ENCODE measurements at places on chromosomes 1 and 21. TPM values are rescaled to one million over a fixed set of nuclear protein-coding genes. Genes with fewer than 3 reads are reported as not detected.

The C1QTNF12 gene
- not detected for total RNA-seq

The DCDC2B gene
- total RNA-seq: 7.4 TPM

The MYBPH gene
- total RNA-seq: not detected

The FCRL1 gene
- total RNA-seq: 4.0 TPM

The SPRR1A gene
- total RNA-seq: not detected

The NBPF20 gene
- 2.7 TPM for total RNA-seq

The RGS13 gene
- 3.2 TPM for total RNA-seq

The CELA2A gene
- total RNA-seq: 2.3 TPM

The CSF1 gene
- total RNA-seq: 35.2 TPM

The VWA1 gene
- total RNA-seq: 108 TPM

The S100A8 gene
- 49.2 TPM for total RNA-seq

The C1orf56 gene
- total RNA-seq: 4.9 TPM

DNA sequence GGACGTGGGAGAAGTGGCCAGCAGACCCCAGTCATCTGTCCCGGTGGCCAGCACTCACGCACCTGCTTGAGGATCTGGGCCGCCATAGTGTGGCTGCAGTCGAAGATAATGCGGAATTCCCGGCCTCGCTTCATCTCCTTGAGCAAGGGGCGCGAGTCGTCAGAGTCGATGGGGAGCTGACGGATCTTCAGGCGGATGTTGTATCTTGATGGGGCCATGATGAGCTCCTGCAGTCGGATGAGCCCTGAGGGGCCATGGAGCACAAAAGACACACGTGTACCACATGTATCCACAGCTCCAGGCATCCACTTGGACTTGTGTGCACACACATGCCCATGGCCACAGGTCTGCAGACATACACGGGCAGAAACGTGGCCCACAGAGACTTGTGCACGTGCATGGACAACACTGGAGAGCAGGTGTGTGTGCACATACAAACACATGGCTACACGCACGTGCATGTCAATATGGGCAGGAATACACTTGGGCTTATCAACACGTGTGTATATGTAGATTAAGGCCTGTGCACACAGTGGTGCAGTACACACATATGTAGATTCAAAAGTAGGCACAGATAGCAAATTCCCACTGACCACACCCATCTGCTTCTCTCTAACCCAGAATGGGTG, 162.1 kb downstream of the GRIK3 start:
- no peaks in the 10 kb centered on the region for H3K36me3 ChIP-seq
- H3K4me1 ChIP-seq: no peaks in the 10 kb centered on the region
- no peaks in the 10 kb centered on the region for H3K27me3 ChIP-seq
- no peak overlapping the region for H3K27ac ChIP-seq

DNA sequence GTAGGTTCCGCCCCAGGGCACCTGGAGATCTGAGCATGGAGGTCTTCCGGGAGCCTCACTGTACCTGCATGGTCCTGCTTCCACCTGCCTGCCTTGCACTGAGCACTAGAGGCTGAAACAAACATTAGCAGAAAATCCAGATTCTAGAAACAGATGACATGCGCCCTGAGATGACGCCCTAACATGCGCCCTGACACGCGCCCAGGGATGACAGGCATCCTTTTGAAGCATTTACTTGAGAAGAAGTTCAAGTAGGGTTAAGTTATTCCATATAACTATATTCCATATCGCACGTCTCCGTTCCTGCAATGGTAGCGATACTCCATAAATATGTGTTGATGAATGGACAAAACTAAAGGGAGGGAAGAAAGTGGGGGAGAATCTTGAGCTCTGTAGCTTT, 13.7 kb downstream of the ACTA1 start:
- H3K4me3 ChIP-seq: no peak overlapping the region
- H3K27ac ChIP-seq: no peak overlapping the region
- no peaks in the 10 kb centered on the region for H3K36me3 ChIP-seq
- H3K4me1 ChIP-seq: peaks cover 4% of the 10 kb centered on the region

GRCh38 chr1:3852091-3852490, 4.9 kb downstream of the CEP104 start:
- no peak overlapping the region for H3K27ac ChIP-seq
- no peak for DNase-seq
- peaks cover 45% of the 10 kb centered on the region for H3K36me3 ChIP-seq
- H3K4me3 ChIP-seq: no peak overlapping the region

GRCh38 chr21:39661121-39661520, 48.4 kb downstream of the B3GALT5 start:
- no peaks in the 10 kb centered on the region for H3K27me3 ChIP-seq
- H3K4me1 ChIP-seq: peaks cover 14% of the 10 kb centered on the region
- no peak overlapping the region for H3K27ac ChIP-seq
- no peak overlapping the region for H3K4me3 ChIP-seq
- H3K36me3 ChIP-seq: no peaks in the 10 kb centered on the region

DNA sequence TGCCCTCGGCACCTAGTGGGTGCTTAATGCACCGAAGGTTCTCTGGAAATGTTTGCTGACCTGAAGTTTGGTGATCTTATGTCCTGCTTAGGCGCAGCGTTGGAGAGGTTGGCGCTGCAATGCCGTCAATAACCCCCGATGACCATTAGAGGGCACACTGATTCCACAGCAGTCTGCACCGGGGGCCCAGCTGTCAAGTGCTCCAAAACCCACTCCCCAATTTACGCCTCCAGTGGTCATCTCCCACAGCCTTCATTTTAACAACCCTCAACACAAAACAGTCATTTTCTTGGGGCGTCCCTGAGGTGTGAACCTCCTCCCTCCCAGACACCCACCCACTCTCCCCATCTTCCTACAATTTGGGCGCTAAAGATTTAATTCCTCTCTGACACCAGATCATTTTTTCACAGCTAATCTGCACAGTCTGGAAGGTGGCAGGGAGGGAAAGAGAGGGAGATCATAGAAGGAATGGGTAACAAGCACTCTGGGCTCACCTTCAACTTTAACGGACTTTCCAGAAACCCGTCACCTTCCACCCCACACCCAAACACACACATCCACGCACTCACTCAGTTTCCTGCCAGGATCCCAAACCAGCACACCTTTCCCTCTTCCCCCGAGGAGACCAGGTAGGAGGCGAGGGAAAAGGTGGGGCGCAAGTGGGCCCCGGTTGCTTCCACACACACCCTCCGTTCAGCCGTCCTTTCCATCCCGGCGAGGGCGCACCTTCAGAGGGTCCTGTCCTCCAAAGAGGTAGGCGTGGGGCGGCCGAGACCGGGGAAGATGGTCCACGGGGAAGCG, 570 bp upstream of the NPR1 start:
- peak overlapping the region; percentile 81 for H3K27ac ChIP-seq
- peaks cover 34% of the 10 kb centered on the region for H3K4me1 ChIP-seq
- H3K27me3 ChIP-seq: no peaks in the 10 kb centered on the region
- peaks cover 6% of the 10 kb centered on the region for H3K36me3 ChIP-seq
- H3K4me3 ChIP-seq: peak overlapping the region; percentile 59

DNA sequence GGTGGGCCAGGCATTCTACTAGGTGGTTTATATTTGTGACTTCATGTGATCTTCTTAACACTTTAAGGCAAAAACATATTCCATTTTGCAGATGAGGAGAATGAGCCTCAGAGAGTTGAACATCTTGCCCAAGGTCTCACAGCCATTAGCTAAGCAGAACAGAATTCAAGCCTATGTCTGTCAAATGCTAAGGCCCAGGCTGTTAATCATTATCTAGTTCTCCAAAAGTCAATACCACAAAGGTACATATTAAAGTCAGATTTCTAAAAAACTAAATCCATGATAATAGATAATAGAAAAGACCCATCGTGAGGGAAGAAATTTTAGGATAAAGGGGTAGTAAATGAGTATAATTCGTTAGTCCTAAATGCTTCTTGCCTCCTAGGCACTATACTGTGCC, 234.3 kb downstream of the KCNH1 start:
- no peaks in the 10 kb centered on the region for H3K36me3 ChIP-seq
- H3K27me3 ChIP-seq: no peaks in the 10 kb centered on the region
- no peak for DNase-seq
- no peak overlapping the region for H3K27ac ChIP-seq
- H3K4me3 ChIP-seq: no peak overlapping the region

DNA sequence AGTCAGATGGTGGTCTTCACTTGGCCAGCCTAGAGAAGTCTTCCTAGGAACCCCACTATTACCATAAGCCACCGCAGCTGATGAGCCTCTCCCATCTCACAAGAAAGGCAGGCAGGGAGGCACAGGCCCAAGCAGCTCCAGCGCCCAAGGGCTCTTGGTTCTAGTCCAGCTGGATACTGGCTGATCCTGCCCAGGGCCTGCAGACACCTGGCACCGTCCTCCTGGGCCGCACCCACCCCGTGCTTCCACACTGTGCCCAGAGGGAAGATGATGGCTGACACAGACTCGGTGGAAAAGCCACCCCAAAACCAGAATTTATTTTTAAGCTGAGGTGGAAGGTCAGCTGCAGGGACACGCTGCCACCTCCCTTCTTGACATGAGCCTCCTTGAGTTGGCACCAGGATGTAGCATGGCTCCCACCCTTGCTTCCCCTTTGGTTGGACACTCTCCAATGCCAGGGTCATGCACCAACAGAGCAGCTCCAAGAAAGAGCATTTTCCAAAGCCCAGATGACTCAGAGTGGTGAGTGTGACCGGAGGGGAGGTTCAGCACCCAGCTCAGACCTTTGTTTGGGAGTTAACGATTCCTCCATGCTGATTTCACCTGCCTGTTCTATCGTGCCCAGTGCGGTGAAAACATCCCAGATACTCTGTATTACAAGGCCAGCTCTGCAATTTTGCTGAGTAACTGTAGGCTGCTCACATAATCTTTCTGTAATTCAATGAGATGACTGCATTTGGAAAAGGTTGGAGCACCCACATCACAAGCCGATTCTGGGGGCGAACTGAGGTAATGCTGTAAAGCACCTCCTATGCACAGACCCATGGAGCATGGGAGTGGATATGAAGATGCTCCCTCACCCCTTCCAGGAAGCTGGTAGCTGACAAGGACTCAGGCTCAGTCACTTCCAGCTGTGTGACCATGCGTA, 63.1 kb upstream of the SLC2A1 start:
- no peak for DNase-seq
- no peaks in the 10 kb centered on the region for H3K36me3 ChIP-seq
- no peak overlapping the region for H3K4me3 ChIP-seq
- H3K4me1 ChIP-seq: no peaks in the 10 kb centered on the region

GRCh38 chr1:173527151-173527826, 50.2 kb downstream of the PRDX6 start:
- no peak for DNase-seq
- H3K36me3 ChIP-seq: no peaks in the 10 kb centered on the region
- H3K4me1 ChIP-seq: no peaks in the 10 kb centered on the region
- no peaks in the 10 kb centered on the region for H3K27me3 ChIP-seq

DNA sequence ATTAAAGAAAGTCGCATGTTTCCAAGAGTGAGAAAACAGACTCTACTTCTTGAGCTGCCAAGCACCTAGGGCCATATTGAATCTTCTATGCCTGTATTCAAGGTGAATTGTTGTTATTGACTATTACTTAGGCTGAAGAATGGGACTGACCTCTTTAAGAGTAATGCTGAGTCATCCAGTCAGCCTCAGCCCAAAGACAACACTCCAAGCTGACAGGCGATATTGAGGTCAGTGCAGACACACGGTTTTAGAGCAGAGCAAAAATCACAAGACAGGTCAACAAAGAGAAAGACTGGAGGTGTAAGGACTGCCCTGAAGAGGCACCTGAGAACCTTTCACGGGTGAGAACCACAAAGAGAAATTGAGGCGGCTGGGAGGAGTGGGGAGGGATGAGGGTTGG, 146.9 kb downstream of the MIS18A start:
- DNase-seq: no peak
- no peaks in the 10 kb centered on the region for H3K27me3 ChIP-seq
- no peaks in the 10 kb centered on the region for H3K36me3 ChIP-seq
- H3K27ac ChIP-seq: no peak overlapping the region
- no peak overlapping the region for H3K4me3 ChIP-seq

DNA sequence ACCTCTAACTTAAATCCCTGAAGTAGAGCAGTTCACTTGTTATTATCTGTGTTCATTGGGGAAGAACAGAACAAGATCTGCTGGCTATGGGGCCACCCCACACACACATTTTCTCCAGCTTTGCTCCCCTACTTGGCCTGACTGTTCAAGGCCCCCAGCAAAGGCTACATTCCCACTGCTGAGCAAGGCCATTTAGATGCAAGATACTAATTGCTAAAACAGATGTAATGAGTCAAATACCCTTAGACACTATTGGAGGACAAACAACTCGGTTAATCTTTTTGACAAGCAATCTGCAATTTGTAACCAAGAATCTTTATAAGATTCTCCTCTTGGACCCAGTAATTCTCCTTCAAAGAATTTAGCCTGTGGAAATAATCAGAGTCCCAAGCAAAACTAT, 67.7 kb downstream of the NAV1 start:
- DNase-seq: no peak
- H3K4me3 ChIP-seq: no peak overlapping the region
- H3K27ac ChIP-seq: no peak overlapping the region
- no peaks in the 10 kb centered on the region for H3K36me3 ChIP-seq

DNA sequence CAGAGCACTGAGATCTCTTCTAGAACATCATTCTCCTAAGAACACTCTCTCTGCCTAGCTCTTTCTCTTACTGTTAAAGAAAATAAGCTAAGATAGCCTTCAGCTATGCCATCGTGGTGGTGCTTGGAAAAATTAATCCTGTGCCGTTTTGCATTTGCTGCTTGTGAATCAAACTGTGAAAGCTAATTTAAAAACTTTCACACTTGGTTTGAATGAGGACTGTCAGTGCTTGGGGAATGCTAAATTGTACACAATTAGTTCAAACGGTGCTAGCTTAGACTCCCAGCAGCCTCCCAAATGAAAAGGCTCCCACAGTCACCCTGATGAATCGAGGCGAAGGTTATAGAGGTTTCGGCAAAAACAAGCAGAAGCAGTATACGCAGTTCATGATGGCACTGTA, 79.6 kb downstream of the DAB1 start:
- H3K4me3 ChIP-seq: no peak overlapping the region
- H3K27me3 ChIP-seq: no peaks in the 10 kb centered on the region
- no peaks in the 10 kb centered on the region for H3K36me3 ChIP-seq
- H3K4me1 ChIP-seq: no peaks in the 10 kb centered on the region
- no peak overlapping the region for H3K27ac ChIP-seq

GRCh38 chr21:15976807-15977206, 247.0 kb downstream of the USP25 start:
- H3K4me1 ChIP-seq: no peaks in the 10 kb centered on the region
- H3K27me3 ChIP-seq: no peaks in the 10 kb centered on the region
- DNase-seq: no peak
- H3K27ac ChIP-seq: no peak overlapping the region
- no peaks in the 10 kb centered on the region for H3K36me3 ChIP-seq

DNA sequence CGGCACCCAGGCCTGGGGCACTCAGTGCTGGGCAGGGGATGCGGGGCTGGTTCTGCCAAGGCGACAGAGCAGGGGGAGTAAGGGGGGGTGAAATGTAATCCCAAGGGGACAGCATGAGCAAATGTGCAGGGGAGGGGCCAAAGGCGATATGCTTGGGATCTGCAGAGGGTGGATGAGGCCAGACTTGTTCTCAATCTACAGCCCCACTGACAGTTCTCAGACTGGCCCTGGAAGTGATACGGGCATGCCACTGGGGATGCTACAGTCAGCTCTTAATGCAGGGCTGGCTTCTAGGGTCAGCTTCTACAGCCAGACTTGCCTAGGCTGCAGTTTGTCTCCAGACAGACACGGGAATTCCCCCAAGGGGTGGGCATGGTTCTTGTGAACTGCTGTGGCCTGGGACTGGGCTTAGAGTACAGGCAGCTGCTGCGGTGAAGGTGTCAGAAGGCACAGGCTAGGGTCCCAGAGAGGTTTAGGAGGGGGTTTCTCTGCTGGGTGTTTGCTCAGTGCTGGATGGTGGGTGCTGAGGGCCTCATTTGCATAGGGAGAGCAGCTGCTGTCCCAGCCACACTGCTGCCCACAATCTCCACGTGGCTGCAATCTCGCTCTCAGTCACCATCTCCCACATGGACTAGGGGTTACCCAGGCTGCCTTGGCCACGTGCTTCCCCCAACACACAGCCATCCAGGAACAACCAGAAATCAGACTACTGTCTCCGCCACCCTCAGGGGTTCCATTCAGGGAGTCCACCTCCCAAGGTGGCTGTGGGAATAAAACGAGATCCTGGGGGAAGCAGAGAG, 190.1 kb downstream of the HIVEP3 start:
- H3K36me3 ChIP-seq: no peaks in the 10 kb centered on the region
- H3K4me3 ChIP-seq: no peak overlapping the region

Data from upper lobe of left lung (tissue), 6 donors.